CD4-positive, alpha-beta T cell (primary cell): ENCODE measurements at places on chromosomes 7 and 10. TPM values are rescaled to one million over a fixed set of nuclear protein-coding genes. Genes with fewer than 3 reads are reported as not detected.

DNA sequence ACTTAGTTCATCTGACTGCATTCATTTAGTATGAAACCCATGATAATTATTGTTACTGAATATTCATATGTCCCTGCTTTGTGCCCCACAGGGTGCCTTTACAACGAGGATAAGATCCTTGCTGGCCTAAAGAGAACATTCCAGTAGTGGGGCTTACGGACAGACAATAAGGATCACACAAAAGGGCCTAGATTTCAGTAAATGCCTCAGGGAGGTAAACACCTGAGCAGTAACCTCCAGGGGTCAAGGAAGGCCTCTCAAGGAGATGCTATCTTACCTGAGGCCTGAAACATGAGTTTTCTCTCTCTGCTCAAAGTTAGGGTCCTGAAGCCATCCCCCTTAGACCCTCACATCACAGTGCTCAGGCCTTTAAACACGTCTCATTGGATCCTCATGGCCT is 228.7 kb downstream of the TCF7L2 start:
- no peak for DNase-seq

GRCh38 chr7:78326189-78326588 is 527.6 kb downstream of the PHTF2 start:
- no peak for DNase-seq

DNA sequence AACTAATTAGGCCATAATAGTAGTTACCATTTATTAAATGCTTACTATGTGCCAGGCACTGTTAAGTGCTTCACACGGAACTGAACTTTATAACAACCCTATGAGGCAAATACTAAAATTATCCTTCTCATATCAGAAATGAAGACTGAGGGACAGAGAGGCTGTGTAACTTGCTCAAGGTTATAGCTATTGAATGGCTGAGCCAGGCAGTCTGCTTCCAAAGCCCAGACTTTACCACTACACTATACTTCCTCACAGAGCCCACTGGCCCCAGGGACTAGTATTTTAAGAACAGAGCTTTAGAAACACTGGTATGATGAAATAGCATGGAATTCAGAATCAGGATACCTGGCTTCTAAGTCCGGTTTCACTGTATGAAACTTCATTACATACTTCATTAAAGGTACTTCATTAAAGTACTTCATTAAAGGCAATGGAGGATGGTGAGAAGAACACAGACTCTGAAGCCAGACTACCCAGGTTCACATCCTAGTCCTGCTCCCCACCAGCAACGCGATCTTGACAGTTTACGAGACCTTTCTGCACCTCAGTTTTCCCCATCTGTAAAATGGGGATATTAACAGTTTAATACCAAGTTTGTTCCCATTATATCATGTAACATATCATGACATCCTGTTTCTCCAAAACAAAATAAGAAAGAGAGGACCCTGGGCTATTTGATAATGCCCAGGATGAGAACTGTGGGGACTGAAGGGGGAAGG is 19.6 kb downstream of the ANXA11 start:
- DNase-seq = no peak

DNA sequence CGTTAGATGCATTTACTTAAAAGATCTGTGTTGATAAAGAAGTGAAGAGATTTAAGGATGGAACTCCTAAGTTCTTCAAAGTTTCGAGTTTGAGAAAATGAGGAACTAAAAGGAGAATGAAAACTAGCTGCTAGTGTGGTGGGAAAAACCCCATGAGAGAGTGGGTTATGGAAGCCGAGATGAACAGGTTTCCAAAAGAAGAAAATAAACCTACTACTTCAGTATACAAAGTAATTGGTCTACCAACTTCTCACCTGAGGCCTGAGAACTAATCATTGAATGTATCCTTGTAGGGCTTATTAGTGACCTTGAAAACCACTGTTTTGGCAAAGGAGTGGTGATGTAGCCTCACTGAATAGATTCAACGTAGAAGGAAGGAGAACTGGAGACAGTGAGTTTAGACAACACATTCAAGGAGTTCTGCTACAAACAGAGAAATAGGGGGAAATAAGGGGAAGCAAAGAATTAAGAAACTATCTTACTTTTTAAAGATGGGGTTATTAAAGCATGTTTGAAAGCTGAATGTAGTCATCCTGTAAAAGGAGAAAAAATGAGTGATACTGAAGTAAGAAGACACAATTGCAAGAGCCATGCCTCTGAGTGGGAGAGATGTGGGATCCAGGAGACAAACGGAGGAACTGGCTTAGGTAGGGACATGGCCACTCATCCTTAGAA is 50.8 kb downstream of the CH25H start:
- DNase-seq = no peak

The TRA2A gene
- total RNA-seq = 246 TPM

The PFKFB3 gene
- 145 TPM for total RNA-seq

The SFTPA2 gene
- total RNA-seq = not detected
